Kasumi-1 (cell line): ENCODE measurements at places on chromosomes 16 and 17.

- DNase-seq, result peak; percentile 76
These were observed 15.4 kb upstream of the CTCF start for GRCh38 chr16:67546761-67547422.

GRCh38 chr16:67537636-67538591 is 9.3 kb downstream of the RIPOR1 start:
- no peak for DNase-seq

DNA sequence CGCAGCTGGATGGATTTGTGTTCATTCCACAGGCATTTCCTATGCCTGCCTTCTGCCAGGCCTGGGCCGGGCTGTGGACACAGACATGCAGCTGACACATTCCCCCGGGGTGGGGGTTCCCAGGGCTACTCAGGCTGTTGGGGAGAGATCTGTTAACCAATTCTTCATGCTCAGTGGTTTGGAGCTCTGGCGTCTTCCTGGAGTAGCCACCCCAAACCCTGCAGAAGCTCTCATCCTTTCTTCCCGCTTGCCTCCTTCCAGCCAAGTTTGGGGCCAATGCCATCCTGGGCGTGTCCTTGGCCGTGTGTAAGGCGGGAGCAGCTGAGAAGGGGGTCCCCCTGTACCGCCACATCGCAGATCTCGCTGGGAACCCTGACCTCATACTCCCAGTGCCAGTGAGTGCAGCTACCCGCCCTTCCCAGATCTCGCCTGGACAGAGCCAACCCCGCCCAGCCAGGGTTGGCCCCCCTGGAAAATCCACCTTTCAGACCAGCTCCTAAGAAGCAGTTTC is 2.6 kb downstream of the ENO3 start:
- no peak for DNase-seq

DNA sequence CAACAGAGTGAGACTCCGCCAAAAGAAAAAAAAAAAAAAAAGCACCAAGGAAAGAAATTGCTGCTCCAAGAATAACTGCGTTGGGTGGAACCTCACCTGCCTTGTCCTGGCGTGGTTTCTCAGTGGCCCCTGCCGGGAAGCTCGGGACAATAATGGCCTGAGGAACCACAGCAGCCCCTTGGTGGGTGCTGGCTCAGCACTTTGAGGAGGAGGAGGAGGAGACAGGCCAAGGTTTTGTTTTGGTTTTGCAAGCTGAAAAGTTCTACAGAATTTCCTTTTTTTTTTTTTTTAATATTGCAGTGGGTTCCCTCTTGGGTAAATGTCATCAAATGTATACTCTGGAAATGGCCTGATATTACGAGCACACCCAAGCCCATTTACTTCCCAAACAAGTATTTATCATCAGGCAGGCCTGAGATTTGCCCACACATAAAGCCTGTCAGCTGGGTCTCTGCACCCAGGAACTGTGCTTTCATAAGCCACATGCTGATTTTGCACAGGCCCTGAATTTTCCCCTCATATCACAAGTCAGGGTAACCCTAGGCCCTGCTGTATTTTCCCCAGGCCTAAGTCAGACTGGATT is 78.3 kb downstream of the SOCS1 start:
- no peak for DNase-seq

GRCh38 chr16:29029168-29029994 is 44.5 kb downstream of the LAT start:
- DNase-seq, result peak; percentile 38

- DNase-seq, result no peak
These were observed 67.6 kb downstream of the ASIC2 start for GRCh38 chr17:33225509-33225908.

DNA sequence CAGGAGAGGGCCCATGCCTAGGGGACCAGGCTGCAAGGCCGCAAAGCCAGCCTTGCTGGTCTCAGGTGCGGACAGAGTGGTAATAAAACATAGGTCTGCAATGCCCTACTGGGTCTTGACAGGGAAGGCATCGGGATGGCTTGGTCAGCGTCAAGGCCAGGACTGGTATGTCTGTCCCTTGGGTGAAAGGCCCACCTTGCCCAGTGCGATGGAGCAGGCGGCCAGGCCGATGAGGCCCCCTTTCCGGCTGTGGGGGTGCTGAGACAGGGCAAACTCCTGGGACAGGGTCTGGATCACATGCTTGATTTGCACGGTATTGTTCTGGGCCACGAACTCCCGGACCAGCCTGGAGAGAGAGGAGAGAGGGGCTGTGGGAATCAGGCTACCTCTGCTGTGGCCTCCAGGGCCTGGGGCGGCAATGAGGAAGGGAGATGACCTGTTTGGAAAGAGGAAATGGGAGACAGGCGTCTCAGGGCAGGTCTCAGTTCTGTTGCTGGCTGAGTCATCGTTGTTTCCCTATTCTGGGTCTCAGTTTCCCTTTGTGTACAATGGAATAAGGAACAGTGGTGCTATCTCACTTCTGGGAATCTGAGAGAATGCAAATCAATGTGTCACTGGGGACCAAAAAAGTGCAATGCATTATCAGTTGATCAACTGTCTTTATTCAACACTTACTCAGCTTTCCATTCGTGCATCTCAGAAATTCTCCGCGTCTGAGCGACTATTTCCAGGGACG is 14.8 kb downstream of the VAC14 start:
- DNase-seq, result no peak

GRCh38 chr17:57906910-57907309 is 48.3 kb downstream of the CUEDC1 start:
- DNase-seq, result no peak

DNA sequence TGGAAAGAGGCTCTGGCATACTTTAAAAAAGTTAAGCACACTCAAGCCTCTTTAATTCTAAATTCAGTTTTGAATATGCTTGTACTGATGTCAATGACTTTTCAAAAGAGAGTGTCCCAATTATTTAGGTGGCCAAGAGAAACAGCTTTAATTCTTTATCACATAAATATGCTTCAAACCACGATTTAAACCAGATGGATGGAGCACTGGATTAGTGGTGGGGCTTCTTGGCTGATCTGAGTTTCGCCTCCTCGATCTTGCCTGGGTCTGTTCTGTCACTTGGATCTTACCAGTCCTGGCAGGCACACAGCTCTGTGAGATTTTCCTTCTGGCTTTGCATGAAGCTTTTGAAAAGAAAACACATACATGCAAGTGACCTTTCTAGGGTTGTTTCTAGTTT is 467.8 kb downstream of the MAF start:
- DNase-seq, result no peak
